ENCODE measurements at places on chromosomes 3 and 15.

DNA sequence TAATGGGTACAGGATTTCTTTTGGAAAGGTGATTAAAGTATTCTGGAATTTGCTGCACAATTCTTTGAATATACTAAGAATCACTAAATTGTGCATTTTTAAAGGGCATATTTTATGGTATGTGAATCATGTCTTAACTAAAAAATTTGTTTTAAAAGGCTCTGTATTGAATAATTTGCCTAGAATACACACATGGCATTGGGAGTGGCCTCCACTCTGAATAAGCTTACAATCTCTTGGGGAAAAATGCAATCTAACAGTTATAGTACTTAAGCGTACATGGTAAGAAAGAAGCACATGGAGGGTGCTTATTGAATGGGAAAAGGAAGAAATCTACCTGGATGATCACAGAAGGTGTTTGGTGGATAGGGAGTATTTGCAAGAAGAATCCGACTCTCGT, 385.1 kb downstream of the LPP start:
- no peak for DNase-seq

DNA sequence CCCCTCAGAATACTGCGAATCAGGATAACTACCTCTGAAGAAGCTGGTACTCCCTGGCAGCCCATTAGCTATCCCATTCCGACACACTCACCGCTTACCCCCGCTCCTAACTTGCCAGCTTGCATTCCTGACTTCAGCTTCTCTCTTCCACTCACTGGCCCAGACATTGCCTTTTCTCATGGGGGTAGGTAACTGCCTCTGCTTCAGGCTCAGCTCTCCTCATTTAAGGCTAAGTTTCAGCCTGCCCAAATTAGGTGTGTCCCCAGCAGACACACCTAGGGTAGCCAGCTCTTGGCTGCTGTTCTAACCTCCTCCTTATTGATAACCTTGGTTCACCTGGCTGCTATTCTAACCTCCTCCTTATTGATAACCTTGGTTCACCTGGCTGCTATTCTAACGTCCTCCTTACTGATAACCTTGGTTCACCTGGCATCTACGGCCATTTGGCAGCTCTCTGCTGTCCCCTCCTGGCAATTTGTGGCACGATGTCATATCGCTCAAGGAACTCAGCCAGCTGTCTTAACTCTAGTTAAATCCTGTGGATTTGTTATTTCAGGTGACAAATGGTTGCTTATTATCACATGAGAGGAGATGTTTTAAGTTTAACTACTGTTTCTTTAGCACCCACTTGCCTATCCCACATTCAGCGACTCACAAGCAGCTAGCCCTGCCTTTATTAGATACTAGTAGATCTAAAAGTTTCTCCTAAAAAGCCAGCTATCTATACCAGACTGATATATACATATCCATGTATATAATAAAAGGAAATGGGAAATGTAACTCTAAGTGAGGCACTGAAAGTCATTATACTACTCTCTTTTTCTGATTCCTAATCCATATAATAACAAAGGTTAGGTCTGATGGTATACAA, 106.5 kb upstream of the ACP3 start:
- DNase-seq = no peak

GRCh38 chr3:184593220-184593927, 31.8 kb downstream of the EPHB3 start:
- peak; percentile 58 for DNase-seq

DNA sequence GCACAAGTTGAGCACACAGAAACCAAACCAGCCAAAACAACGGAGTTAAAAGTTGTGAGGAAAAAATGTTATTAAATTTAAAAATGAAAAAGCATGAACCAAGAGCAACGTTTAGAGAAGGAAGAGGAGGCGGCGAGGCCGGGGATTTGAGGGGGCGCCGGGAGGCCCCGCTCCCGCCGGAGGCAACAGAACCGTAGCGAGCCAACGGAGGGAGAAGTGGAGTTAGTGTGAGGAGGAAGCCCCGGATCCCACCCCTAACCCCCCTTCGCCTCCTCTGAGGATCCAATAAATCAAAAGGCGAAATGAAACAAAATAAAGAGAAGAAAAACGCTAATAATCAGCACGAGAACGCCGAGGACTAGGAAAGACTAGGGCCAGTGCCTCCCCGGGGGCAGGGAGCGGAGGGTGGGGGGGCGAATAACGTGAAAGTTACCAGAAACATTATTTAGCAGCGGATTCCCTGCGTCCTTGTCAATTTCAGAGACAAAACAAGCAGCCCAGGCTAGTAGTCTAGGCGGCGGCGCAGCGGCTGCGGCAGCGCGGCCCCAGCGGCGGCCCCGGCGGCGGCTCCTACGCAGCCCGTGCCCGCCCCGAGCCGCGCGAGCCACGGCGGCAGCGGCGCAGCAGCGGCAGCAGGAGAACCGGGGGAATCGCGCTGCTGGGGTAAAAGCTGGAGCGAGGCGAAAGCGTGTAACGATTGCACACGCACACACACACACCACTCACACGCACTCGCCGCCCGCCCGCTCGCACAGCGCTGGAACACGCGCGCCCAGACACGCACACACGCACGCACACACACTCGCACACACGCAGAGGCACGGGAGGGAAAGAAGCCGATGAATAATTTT, 1.7 kb downstream of the MEIS2 start:
- peak; percentile 60 for DNase-seq

DNA sequence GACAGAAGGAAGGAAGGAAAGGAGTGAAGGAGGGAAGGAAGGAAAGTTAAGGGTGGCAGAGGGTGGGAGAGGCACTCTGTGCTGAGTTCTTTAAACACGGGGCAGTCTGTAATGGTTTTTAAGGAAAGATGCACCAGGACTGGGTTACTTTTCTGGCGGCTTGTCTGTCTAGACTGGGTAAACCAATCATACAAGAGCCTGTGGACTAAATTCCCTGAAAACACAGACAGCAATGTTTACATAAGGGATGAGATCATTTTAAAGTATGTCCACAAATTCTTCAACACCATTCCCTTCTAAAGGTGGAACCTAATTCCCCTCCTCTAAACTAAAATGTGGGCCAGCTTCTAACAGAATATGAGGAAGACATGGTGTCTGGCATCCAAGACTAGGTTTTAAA, 235.5 kb upstream of the IGF1R start:
- DNase-seq = no peak
